ENCODE measurements at places on chromosomes 11 and 22.

- DNase-seq: no peak
Observed at GRCh38 chr22:17779286-17780115, 5.2 kb upstream of the BID start.

DNA sequence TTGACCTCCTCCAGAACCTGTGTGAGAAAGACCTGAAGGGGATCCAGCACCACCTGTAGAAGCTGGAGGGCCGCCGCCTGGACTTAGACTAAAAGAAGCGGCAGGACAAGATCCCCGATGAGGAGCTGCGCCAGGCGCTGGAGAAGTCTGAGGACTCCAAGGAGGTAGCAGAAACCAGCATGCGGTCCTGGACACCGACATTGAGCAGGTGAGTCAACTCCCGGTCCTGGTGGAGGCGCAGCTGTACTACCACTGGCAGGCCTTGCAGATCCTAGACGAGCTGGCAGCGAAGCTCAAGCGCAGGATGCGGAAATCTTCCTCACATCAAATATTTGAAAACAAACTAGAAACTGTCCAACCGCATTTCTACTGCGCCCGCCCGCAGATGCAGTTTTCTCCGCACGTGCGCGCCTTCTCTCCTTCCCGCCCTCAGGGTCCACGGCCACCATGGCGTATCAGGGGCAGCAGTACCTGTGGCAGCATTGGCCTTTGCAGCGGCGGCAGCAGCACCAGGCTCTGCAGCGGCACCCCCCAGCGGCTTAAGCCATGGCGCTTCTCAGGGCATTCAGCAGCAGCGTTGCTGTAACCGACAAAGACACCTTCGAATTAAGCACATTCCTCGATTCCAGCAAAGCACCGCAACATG lies 10.2 kb downstream of the CLDN25 start:
- no peak for DNase-seq

DNA sequence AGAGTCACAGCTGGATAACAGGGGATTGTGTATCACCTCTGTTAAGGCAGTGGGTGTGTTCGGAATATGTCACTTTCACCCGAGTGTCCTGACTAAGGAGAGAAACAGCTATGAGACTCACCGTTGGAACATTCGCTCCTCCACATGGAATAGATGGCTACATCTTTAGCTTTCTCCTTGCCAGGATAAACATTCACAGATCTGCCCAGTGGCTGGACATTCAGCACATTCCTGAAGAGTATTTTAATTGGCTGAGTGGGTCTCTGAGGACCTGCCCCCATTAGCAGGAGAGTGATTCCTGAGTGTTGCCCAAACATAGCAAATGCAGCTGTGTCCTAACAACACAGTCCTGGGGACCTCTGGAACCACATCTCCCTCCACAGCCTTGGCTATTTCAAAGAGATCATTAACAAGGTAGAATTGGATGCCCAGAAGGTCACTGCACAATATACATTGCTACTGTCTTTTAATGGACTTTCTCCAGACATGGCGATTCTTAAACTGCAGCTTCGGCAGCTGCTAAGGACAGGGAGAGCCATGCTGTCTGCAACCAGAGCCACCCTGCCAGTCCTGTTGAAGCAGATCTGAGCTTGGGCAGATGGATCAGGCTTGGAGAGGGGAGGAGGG lies 435.0 kb upstream of the CADM1 start:
- DNase-seq: no peak

GRCh38 chr11:60985991-60986915 lies 14.8 kb downstream of the CD6 start:
- DNase-seq: no peak

DNA sequence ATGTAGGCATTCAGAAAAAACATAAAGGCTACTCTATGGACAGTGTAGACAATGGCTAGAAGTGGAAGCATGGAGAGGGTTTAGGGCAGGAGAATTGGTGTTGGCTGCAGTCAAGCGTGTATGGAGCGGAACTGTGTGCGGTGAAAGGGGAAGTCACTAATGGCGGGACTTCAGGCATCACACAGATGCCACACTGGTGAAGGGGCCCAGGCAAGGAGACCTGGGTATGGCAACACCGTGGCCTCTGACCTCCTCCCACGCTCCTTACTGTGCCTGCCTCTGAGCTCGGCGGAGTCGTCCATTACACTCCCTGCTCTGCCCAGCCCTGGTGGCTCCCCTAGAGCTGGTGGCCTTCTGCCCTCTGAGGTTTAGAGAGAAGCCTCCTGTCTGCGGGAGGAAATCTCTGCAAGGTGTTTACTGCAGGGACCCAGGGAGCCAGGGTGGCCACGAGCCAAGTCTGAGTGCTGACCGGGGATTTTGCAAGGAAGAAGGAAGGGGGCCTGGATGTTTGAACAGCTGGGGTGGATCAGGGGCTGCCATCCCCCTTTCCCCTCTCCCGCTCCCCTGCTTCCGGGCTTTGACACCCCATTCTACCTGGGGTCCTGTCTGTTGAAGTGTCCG lies 75.1 kb upstream of the TSPAN18 start:
- DNase-seq: no peak
